IPS DF 6.9 (cell line): ENCODE measurements at places on chromosomes 7 and 10.

- no peak for DNase-seq
These were observed 33.9 kb upstream of the ORC5 start for GRCh38 chr7:104241538-104242209.

DNA sequence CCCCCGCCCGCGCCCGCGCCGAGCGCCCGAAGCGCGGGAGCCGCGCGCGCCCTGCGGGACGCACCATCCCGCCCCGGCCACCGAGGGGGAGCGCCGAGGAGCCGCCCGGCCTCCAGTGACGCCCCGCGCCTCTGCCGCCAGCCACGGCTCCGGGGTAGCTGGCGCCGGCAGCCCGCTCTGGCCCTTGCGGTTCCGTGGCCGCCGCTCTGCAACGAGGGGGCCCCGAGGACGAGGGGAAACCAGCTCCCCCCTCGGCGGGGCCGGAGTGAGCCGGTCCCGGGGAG lies at the start of gene PAXIP1:
Gene PAXIP1 (minus strand): TSS at position 33 of the 284 bp plus-strand sequence. CDS start 195 bp downstream, outside the sequence.
- DNase-seq = no peak

GRCh38 chr10:1074748-1075308 lies 18.6 kb downstream of the WDR37 start:
- DNase-seq = no peak

GRCh38 chr10:5961405-5962100 lies 15.8 kb downstream of the IL15RA start:
- DNase-seq = no peak

- DNase-seq = no peak
These were observed 67.0 kb downstream of the EBLN1 start for GRCh38 chr10:22150842-22151241.

- no peak for DNase-seq
These were observed 904.1 kb downstream of the KCNMA1 start for GRCh38 chr10:76733441-76733936.

DNA sequence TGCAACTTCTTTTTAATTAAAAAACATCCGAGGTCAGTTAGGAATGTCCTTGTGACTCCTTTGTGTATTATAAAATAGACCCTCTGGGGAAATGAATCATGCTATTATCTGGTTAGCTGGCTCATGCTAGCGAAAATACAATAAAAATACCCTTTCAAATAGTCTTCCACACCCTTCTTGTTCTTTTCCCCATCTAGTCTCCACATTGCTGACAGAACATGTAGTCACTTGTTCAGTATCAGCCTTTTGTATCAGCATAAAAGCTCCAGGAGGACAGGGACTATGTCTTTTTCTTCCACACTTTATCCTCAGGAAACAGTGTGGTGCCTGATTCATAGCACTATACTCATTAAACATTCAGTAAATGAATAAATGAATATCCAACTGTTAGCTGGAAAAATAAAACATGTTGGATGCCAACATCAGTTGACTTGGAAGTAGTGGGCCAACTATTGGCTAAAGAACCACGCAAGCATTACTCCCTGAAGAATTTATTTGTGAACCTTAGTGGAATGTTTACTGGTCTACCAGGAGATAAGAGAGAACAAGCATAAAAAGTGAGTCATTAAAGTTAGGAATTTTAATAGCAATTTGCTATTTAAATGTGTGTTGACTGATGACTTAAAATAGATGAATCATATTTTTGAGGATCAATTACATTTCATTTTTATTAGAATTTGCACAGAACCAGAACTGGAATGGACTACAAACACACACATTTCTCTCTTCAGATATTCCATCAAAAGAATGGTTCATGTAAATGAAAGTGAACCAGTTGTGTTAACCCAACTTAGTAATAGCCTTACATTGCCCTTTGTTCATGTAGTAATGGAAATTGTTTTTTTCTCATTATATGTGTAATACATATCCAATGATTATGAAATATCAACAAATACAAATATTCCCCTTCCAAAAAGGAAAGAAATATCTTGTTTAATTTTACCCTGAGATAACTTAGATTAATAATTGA lies 129.6 kb downstream of the DKK1 start:
- no peak for DNase-seq

DNA sequence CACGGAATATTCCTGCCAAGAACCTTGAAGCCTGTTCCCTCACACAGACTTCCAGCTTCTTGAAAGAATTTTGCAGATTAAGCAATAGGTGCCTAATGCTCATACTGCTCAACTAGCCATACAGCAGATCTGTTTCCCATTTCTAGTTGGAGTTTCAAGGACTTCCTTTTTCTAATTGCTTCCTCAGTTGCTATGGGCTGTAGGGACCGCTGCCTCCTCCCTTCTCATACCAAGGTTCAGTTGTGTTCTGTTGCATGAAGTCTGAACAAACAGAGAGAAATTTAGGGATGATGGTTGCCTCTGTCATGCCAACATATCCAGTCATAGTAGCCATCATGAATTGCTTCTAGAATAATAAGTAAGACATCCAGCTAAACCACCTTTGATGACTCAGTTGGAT lies 6.8 kb downstream of the ITGA8 start:
- DNase-seq = no peak

GRCh38 chr10:51950996-51951555 lies 251.7 kb upstream of the CSTF2T start:
- DNase-seq = no peak

GRCh38 chr7:77310982-77311381 lies 105.2 kb downstream of the GSAP start:
- no peak for DNase-seq

GRCh38 chr10:45466784-45467183 lies 92.8 kb downstream of the ALOX5 start:
- DNase-seq = no peak

GRCh38 chr10:78925800-78926319 lies 142.9 kb upstream of the ZMIZ1 start:
- no peak for DNase-seq

DNA sequence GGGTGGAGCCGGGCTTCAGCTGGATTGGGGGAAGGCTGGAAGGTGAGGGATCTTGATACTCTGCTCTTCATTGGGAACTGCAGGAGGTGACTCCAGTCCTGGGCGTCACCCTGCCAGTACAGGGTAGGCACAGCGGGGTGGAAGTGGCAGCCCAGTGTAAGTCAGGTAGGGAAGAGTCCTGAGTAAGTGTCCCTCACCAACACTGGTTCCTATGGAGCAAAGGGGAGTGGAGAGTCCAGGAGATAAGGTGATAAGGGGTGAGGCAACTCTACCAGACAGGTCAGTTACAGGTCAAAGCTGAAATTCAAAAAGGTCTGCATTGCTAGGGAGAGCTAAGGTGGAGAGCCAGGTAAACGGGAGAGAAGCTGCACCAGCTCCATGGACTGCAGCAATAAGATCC lies 145.6 kb upstream of the NFE2L3 start:
- DNase-seq = no peak

GRCh38 chr7:134667899-134668298 lies 21.2 kb downstream of the BPGM start:
- no peak for DNase-seq

- no peak for DNase-seq
These were observed 248.5 kb downstream of the SDK1 start for GRCh38 chr7:3549601-3550000.

GRCh38 chr7:17142831-17143541 lies 155.5 kb upstream of the AHR start:
- no peak for DNase-seq

DNA sequence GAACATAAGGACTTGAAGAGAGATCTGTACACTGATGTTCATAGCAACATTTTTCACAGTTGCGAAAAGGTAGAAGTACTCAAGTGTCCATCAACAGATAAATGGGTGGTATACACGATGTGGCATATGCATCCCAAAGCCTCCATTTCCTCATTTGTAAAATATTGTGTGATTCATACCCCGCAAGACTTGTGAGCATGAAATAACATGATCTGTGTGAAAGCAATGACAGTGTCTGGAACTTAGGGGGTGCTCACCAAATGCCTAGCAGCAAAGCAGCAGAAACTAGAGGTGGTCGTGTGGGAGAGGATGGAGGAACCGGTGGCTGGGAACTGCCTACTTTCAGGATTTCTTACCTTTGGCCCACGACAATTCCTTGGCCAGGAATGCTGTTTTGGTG lies 135.3 kb upstream of the INSYN2A start:
- no peak for DNase-seq

DNA sequence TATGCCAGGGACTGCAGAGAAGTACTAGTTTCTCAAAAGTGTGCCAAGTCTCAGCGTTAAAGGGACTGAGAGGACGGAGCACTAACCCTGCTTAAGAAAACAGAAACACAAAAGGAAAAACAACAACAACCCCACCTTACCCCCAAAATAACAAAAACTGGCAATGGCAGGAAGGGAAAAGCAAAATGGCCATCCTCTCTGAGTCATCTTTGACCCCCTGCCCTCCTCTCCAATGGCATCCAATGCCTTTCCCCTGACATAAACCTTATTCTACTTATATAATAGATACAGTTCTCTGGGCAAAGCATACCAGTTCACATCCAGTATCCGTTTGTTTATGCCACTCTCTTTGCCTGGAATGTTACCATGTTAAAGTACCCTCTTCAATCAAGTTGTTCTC lies 1.6 kb downstream of the POLR1F start:
- DNase-seq = no peak

GRCh38 chr10:18164093-18164492 lies 23.9 kb downstream of the CACNB2 start:
- no peak for DNase-seq

GRCh38 chr10:91002656-91003055 lies 81.8 kb upstream of the ANKRD1 start:
- no peak for DNase-seq

- DNase-seq = no peak
These were observed 10.5 kb downstream of the SNX13 start for GRCh38 chr7:17929647-17930395.

GRCh38 chr10:89741126-89741762 lies 39.9 kb downstream of the KIF20B start:
- DNase-seq = no peak

DNA sequence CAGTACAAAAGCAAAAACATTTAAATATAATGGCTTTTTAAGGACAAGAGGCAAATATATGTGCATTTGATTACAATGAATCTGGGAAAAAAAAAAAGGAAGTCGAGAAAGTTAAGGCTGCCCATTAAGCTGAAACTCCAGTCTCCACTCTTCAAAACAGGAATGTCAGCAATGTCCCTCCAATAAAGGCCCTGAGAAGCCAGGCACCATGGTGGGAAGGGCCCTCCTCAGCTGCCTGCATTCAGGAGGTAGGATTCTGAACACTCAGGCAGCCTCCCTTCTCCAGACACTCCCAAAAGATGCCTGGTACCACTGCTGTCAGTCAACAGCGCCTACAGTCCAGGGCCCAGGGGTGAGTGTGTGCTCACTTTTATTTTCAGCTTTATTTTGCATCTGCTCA lies 121.3 kb upstream of the MGMT start:
- no peak for DNase-seq

DNA sequence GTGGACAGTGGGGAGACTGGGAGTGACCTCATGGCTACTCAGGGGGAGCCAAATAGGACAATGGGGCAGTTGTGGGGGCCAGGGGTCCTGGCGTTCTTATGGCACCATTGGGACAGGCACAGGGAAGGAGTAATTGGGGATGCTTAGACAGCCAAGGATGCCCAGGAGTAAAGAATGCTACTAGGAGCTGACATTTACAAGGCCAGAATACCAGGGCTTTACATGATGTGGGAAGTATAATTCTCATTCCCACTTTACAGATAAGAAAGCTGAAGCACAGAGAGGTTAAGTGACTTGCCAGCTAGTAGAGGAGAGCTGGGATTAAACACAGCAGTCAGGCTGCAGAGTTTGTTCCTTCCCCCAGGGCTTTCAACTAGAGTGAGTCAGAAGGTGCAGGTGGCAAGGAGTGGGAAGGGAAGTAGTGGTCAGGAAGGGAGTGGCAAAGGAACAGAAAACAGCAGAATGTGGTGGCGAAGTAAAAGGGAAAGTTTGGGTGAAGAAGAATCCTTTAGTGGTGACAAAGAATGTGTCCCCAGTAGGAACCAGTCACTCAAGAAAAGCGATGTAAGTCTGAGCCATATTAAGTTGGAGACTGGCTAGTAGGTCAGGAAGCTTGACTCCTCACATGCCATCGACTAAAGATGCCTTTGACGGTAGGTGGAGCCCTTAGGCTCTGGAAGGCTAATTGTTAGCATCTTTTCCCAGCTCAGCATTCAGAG lies 32.8 kb downstream of the CPVL start:
- peak; percentile 35 for DNase-seq

DNA sequence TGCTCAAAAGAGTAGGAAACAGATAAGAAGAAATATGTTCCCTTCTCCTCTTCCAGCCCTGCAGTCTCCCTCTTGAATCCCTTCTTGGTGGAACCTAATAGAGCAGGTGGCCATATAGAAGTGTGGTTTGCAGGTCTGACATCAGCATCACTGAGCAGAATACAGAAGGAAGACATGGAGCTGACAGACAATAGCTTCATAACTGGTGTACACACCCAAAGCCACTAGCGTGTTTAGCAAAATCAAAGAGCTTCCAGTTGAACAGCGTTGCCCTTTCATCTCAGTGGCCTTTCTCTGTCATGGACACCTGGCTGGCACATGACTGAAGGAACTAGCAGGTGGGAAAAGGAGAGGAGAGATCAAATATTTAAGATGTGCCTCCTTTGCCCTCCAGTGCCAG lies 245.5 kb downstream of the BAMBI start:
- no peak for DNase-seq

DNA sequence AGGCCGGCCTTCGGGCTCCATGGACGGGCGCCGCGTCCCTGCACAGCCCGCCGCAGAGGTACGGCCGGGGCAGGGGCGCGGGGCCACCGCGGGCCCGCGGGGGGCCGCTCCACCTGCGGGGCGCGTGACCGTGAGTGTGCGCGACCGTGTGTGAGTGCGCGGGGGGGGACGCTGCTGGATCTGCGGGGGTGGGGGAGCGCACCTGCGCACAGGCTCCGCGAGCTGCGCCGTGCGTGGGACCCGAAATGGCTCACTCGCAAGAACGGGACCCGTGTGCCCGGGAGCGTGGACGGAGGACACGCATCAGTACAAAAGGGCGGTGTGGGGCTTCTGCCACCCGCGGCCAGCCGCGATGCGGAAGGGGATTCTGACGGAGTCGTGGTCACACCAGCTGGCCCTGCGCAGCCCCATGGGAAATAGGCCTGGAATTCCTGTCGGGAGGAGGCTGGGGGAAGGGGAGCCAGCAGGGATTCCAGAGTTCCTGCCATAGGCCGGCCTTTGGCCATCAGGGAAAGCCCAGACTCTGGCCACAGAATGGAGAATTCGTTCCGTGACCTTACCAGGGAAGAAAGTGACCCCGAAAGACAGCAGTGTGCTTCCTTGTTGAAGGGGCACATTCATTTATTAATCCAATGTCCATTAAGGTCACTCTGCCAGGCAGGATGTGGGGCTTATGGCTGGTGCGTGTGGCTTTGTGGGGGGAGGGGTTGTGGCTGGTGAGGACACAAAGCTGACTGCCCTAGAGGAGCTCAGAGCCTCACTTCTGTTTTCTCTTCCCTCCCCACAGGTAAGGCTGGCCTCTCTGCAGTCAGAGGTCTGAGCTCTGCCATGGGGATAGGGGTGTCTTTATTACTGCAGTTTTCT lies 494 bp downstream of the REPIN1 start:
- no peak for DNase-seq
